ENCODE measurements at places on chromosomes 5 and 9.

- no peaks in the 10 kb centered on the region for H3K27me3 ChIP-seq
- no peak for DNase-seq
- H3K36me3 ChIP-seq, result no peaks in the 10 kb centered on the region
- H3K27ac ChIP-seq, result no peak overlapping the region
- no peak overlapping the region for H3K4me3 ChIP-seq
Measured at GRCh38 chr9:127723444-127723843, 7.6 kb downstream of the TTC16 start.

GRCh38 chr9:32524892-32525708 is 896 bp downstream of the RIGI start:
- peak overlapping the region; percentile 93 for H3K27ac ChIP-seq
- H3K4me1 ChIP-seq, result peaks cover 16% of the 10 kb centered on the region
- H3K36me3 ChIP-seq, result no peaks in the 10 kb centered on the region
- DNase-seq, result no peak
- no peaks in the 10 kb centered on the region for H3K27me3 ChIP-seq
- peak overlapping the region; percentile 81 for H3K4me3 ChIP-seq

- H3K27ac ChIP-seq, result no peak overlapping the region
- no peaks in the 10 kb centered on the region for H3K36me3 ChIP-seq
- DNase-seq, result no peak
- no peak overlapping the region for H3K4me3 ChIP-seq
- no peaks in the 10 kb centered on the region for H3K4me1 ChIP-seq
Measured at GRCh38 chr5:122089096-122090013, 11.3 kb upstream of the LOX start.

DNA sequence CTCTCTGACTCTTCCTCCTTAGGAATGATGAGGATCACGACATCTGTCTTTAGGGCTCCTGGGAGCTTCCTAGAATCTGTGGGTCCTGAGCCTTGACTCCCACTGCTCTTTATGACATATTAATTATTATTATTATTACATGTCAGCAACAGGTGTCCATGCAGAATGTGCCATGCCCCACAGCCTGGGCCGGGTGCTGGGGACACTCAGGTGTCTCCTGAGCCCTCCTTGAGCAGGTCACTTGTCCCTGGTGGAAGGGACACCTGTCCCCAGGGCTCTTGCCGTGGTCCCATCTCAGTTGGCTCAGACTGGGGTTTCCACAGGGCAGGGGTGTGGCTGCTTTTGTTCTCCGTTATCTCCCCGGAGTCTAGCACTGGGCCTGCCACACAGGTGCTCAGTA is 34.2 kb downstream of the PTGES start:
- DNase-seq, result no peak
- no peak overlapping the region for H3K4me3 ChIP-seq
- peaks cover 4% of the 10 kb centered on the region for H3K4me1 ChIP-seq

DNA sequence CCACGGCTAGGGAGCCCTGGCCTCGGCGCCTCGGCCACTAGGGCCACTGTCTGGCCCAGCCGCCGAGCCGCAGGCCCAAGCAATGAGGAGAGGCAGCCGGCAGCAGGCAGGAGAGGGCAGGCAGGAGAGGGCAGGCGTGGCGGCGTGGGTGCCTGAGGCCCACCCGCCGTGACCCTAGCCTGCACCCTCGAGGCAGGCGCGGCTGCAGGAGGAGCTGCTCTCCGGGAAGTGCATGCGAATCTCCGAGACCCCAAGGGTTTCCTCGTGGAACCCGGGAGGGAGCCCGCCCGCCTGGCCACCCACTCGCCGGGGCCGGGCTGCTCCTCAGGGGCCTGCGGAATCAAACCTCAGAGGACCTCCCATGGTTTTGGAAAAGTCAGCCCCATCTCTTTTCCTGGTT is 9.3 kb downstream of the GRIN1 start:
- no peak overlapping the region for H3K4me3 ChIP-seq
- DNase-seq, result no peak
- no peaks in the 10 kb centered on the region for H3K36me3 ChIP-seq
- no peaks in the 10 kb centered on the region for H3K27me3 ChIP-seq
- H3K27ac ChIP-seq, result no peak overlapping the region

Data from esophagus squamous epithelium (tissue), 5 donors.